Airway epithelial cell (primary cell): ENCODE measurements at places on chromosomes 2 and 18. TPM values are rescaled to one million over a fixed set of nuclear protein-coding genes. Genes with fewer than 3 reads are reported as not detected.

Gene PSMA8
- not detected in 2 replicates for total RNA-seq

Gene GTF2A1L
- not detected in 2 replicates for total RNA-seq

Gene STK17B
- 15.9 and 21.7 TPM in 2 replicates for total RNA-seq

Gene CPO
- total RNA-seq, result not detected in 2 replicates

Gene TFCP2L1
- total RNA-seq, result 9.3 and 12.9 TPM in 2 replicates

Gene SPATA3
- total RNA-seq, result not detected in 2 replicates

Gene COL4A4
- 0.05 and 0.07 TPM in 2 replicates for total RNA-seq

Gene REL
- total RNA-seq, result 5.8 and 8.3 TPM in 2 replicates

Gene ALPP
- total RNA-seq, result not detected in 2 replicates

Gene KLHL30
- 0.07 TPM in 1 of 2 replicates, not detected in the other for total RNA-seq

Gene SPDYA
- 0.28 TPM in 2 replicates for total RNA-seq

Gene C18orf63
- total RNA-seq, result not detected in 2 replicates

Gene CERKL
- total RNA-seq, result not detected in 2 replicates

Gene RAPGEF4
- total RNA-seq, result 1.4 and 1.7 TPM in 2 replicates

Gene SERPINB4
- 4.0 and 5.0 TPM in 2 replicates for total RNA-seq

Gene LCT
- not detected in 2 replicates for total RNA-seq

Gene RHOB
- total RNA-seq, result 92.3 and 100 TPM in 2 replicates

Gene CLEC4F
- total RNA-seq, result not detected in 2 replicates

Gene SPHKAP
- total RNA-seq, result not detected in 2 replicates

Gene COLEC11
- not detected in 2 replicates for total RNA-seq

Gene CEBPZOS
- total RNA-seq, result 18.4 and 23.3 TPM in 2 replicates

Gene INO80B
- total RNA-seq, result 20.9 and 23.4 TPM in 2 replicates

Gene SIX2
- 9.5 and 9.6 TPM in 2 replicates for total RNA-seq

Gene ASAP2
- total RNA-seq, result 15.3 and 21.3 TPM in 2 replicates

Gene DCDC2C
- not detected in 2 replicates for total RNA-seq

Gene FNDC4
- total RNA-seq, result 9.7 and 12.5 TPM in 2 replicates

Gene RBM45
- 9.5 and 14.2 TPM in 2 replicates for total RNA-seq

Gene SMC6
- 15.3 and 23.7 TPM in 2 replicates for total RNA-seq

Gene IL37
- total RNA-seq, result not detected in 2 replicates

Gene UGT1A8
- 0.37 and 0.56 TPM in 2 replicates for total RNA-seq
